Activated T-cell treated with anti-CD3 and anti-CD28 coated beads, Interleukin-2, amount 50 U/mL, for 72 hours (primary cell): ENCODE measurements at places on chromosomes 4 and X. TPM values are rescaled to one million over a fixed set of nuclear protein-coding genes. Genes with fewer than 3 reads are reported as not detected.

DNA sequence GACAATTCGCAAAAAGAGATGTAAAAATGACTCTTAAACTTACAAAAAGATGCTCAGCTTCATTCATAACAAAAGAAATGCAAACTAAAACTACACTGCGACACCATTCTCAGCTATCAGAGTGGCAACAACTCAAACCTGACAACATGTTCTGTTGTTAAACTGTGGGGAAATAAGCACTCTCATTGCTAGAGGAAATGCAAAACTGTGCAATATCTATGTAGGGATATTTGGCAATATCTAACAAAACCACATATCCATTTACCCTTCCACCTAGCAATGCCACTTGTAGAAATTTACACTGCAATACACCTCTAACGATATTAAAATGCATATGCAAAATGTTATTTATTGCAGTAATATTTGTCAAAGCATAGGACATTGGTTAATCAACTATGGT lies 78.3 kb upstream of the EGFL6 start:
- no peak for DNase-seq
- H3K36me3 ChIP-seq, result no peaks in the 10 kb centered on the region

DNA sequence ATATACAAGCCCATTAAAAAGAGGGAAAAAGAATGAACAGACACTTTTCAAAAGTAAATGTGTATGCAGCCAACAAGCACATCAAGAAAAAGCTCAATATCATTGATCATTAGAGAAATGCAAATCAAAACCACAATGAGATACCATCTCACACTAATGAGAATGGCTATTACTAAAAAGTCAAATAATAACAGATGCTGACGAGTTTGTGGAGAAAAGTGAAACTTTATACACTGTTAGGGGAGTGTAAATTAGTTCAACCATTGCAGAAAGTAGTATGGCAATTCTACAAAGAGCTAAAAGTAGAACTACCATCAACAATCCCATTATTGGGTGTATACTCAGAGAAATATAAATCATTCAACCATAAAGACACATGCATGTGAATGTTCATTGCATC lies 203.0 kb downstream of the ARAP2 start:
- H3K27ac ChIP-seq, result no peak overlapping the region
- DNase-seq, result no peak
- peaks cover 2% of the 10 kb centered on the region for H3K36me3 ChIP-seq
- no peaks in the 10 kb centered on the region for H3K4me1 ChIP-seq

DNA sequence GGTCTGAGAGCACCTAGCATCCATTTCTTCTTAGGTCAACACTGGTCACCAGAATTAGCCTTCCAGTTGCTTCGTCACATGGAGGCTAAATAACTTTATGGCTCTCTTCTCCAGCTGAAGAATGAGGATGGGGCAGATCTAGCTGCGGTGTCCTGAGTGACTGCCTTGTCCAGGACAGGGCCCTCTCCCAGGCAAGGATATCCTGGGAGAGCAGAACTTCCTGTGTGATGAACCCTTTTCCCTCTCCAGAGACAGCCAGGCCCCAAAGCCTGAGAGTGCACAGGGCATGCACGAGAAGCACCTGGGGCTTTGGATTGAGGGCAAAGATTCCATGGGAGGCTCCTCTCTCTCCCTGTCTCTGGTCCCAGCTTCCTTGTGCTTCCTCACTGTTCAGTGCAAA lies 108.2 kb upstream of the MAMLD1 start:
- H3K4me3 ChIP-seq, result no peak overlapping the region
- peaks cover 17% of the 10 kb centered on the region for H3K27me3 ChIP-seq
- no peak overlapping the region for H3K27ac ChIP-seq

- no peaks in the 10 kb centered on the region for H3K4me1 ChIP-seq
- no peaks in the 10 kb centered on the region for H3K36me3 ChIP-seq
- no peak overlapping the region for H3K4me3 ChIP-seq
- no peak overlapping the region for H3K27ac ChIP-seq
- no peak for DNase-seq
- peaks cover 7% of the 10 kb centered on the region for H3K27me3 ChIP-seq
Measured at GRCh38 chr4:78584863-78585547, 33.4 kb downstream of the ANXA3 start.

- H3K4me1 ChIP-seq, result no peaks in the 10 kb centered on the region
- no peak for DNase-seq
Measured at GRCh38 chrX:109614951-109615350, 10.0 kb downstream of the KCNE5 start.

DNA sequence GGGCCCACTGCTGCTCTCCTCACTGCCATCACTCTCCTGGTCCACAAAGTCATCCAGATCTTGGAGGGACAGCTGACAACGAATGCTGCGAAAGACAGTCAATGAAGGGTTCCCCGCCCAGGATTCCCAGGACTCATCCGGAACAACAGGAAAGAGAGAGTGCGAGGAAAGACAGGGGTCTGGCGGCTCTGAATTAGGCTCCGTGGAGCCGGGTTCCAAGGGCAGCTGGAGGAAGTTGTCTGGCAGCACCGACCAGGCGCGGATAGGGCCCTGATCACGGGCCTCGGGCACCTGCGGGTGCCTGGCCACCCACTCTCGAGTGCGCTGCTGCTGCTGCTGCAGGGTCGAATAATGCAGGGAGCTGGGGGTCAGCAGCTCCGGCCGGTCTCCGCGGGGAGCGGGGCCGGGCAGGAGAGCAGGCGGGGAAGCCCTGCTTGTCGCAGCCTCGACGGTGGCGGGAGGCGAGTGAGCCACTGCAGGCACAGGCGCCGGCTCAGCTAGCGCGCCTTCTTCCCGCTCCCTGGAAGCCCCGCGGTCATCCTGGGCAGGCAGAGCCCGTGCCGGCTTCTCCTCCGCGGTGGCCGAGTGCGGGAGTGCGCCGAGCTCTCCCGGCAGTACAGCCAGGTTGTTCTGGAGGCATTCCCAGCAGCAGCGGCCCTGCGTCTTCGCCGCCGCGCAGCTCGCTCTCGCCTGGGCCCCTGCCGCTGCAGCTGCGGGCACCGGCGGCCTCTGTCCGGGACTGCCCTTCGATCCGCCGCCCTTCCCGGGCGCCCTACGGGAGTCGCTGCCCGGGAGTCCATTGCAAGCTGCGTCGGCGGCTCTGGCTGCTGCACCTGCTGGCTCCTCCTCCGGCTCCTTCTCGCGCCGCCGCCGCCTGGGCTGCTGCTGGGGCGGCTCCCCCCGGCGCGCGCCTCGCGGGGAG lies 1.1 kb downstream of the SOWAHB start:
- H3K27ac ChIP-seq, result no peak overlapping the region
- peak; percentile 29 for DNase-seq

Gene RADX
- 9.2 TPM for total RNA-seq

Gene NKRF
- 15.9 TPM for total RNA-seq

Gene TMEM128
- 26.2 TPM for total RNA-seq
